NCI-H524 treated with DMSO at 0.1 percent for 48 hours (cell line): ENCODE measurements at places on chromosomes 12 and 14.

GRCh38 chr12:27261866-27262265 lies 17.8 kb downstream of the STK38L start:
- DNase-seq = no peak

- no peak for DNase-seq
These were observed 106.8 kb downstream of the ZFC3H1 start for GRCh38 chr12:71556875-71557274.

GRCh38 chr12:100189636-100190394 lies 10.8 kb upstream of the ACTR6 start:
- DNase-seq = no peak

GRCh38 chr14:50447461-50447860 lies 50.8 kb upstream of the CDKL1 start:
- DNase-seq = no peak

- DNase-seq = no peak
These were observed 216.5 kb downstream of the EGLN3 start for GRCh38 chr14:33734387-33734786.

GRCh38 chr14:58797010-58797429 lies 159.3 kb downstream of the DACT1 start:
- DNase-seq = no peak

GRCh38 chr14:92877757-92878431 lies 45.1 kb upstream of the CHGA start:
- no peak for DNase-seq

DNA sequence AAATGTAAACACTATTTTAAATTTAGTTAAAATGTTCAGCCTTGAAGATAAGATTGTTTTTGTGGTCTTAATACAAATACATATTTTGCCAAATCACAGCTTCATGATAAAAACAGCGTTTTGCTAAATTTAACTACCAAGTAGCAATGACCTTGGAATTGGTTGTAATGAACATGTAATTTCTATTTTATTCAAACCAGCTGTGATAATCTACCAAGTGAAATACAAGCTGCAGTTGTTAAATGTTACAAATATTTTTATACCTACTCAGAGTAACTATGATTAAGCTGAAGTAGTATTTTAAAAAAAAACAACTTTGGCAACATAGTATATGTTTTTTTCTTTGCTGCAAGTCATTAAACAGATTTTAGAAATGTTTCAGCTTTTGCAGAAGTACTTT lies 96.2 kb downstream of the CPSF2 start:
- no peak for DNase-seq

DNA sequence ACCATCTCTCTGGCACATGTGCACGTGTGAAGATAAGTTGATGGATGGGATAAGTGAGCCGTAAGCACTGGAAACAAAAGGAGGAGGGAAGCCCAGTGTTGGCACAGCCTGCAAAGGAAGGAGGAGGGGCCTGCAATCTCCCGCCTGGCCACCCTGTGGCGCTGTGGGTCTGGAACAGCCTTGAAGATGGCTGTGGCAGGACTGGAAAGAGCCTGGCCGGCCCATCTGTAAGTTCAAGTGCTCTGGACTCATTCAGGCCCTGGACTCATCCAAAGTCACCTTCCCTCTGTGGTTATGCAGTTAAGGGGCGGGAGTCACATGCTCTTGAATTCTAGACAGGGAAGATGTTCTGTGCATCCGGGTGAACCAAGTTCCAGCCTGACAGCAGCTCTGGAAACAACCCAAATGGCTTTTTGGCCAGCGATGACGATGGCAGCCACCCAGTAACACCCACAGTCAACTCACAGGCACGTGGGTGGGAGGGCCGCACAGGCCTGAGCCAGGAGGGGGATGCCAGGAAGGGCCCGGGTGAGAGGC lies 50.4 kb downstream of the CHGA start:
- DNase-seq = peak; percentile 39

DNA sequence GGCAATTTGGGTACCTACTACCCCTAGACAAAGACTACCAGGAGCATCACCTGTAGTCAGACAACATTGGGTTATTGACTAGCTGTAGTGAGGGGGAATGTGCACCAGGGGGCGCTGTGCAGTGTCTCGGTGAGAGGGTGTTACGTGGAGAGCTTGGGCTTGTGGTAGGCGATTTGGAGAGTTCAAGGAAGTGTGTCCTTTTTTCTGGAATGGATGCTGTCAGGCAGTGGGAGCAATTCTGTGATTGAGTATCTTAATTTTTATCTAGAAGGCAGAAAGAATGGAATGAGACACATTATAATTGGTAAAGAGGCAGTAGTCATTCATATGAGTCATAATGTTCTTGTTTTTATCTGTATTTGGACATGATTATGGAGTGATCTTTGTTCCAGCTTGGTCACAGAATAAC lies 187.7 kb downstream of the GALC start:
- DNase-seq = no peak

- DNase-seq = peak; percentile 52
These were observed 598 bp downstream of the HIF1A start for GRCh38 chr14:61695695-61696527.

DNA sequence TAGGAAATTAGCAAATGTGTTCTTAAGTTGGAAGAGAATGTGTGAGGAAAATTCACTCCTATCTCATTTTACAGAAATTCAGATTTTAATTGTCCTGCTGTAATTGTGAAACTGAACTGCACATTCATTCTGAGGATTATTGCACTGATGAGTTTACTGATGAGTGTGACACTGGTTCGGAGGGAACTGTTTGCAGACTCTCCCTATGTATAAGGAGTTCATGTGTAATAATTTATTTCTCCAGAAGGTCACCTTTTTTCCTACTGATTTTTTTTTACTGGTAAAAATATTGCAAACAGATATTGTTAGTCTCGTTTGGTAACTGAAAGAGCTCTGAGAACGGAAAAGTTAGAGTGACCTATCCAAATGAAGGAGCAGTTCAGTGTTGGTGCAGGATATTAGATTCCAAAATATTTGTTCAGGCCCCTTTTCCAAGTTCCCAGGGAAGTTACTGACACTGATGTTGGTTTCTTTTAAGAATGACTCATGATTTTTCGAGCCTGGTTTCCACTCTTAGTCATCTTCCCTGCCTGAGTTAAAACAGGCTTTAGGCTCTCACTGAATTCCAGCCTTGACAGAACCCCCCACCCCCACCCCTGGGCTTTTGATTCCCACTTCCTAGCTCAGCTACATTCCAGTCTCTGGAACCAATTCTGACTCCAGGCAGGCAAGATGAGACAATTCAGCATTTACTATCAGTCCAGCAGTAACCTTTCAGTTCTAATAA lies 18.4 kb downstream of the ANO6 start:
- DNase-seq = no peak

- DNase-seq = no peak
These were observed 13.9 kb downstream of the MFAP5 start for GRCh38 chr12:8648576-8649205.

GRCh38 chr14:52767058-52767833 lies 24.2 kb downstream of the GNPNAT1 start:
- no peak for DNase-seq

DNA sequence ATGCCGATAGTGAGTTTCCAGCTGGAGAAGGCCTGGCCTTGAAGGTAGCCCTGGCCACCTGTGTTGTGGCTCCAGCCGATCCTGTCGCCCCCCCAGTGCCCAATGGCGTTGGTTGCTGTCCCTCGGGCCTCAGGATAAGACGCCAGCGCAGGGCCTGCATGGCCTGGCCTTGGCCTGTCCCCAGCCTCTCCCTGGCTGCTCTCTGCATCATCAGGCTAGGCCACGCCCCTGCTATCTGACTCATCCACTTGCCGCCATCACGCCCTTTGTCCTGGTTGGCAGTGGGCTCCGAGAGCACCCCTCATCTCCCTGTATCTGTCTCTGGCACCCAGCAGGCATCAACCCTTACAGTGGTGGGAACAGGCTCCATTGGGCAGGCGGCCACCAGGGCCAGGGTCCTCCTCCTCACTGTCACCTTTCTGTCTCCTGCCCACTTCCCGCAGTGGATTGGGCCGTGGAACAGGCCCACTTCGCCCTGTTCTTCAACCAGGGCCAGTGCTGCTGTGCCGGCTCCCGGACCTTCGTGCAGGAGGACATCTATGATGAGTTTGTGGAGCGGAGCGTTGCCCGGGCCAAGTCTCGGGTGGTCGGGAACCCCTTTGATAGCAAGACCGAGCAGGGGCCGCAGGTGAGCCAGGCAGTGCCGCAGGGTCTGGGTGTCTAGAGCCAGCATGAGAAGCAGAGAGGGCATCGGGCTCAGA lies 25.6 kb downstream of the ALDH2 start:
- DNase-seq = no peak

- no peak for DNase-seq
These were observed 34.1 kb downstream of the TMCC3 start for GRCh38 chr12:94616203-94616729.

DNA sequence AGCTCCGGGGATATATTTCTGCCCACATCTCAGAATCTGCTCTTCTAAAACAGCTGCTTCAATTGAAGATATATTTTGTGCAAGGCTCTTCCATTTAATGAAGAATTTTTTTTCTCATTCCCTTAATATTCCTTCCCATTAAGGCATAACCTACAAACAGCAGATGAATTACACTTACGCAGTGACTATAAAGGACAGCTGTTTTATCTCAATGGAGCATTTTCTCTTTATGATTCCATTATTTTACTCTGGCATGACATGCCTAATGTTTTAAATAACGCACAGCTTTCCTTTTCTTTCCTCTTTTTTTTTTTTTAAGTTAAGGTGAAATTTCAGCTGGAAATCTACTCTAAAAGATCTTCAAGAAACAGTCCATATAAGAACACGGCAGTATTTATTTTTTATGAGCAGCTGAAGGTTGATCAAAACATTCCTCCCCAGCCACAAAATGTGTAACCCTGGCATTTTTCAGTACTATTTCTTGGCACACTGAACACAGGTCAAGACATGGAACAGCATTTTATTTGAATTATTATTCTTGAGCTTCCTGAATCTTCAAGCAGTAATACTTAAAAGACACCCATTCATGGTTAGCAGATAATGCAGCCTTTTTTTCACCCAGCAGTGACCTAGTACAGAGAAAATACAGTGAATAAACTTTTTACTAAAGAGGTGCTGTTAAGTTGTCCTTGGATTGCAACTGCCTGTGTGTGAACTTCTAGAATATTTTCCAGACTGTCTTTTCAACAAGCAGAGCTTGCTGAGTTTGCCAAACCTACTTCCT lies 118.1 kb upstream of the FOXN3 start:
- no peak for DNase-seq

DNA sequence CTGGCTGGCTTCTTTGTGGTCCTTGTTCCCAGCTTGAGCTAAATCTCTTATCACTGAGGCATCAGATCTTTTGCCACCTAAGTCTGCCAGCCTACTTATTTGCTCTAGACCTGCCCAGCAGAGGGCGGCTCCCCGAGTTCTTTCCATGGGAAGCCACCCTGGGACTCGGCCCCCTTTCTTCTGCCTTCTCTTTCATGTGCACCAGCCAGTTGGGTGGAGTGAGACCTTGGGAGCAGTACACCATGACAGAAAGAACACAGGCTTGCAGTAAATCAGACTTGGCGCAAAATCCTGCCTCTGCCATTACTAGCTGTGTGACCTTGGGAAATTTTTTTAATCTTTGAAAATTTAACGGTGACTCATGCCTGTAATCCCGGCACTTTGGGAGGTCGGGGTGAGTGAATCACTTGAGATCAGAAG lies 7.4 kb downstream of the SMAGP start:
- no peak for DNase-seq

DNA sequence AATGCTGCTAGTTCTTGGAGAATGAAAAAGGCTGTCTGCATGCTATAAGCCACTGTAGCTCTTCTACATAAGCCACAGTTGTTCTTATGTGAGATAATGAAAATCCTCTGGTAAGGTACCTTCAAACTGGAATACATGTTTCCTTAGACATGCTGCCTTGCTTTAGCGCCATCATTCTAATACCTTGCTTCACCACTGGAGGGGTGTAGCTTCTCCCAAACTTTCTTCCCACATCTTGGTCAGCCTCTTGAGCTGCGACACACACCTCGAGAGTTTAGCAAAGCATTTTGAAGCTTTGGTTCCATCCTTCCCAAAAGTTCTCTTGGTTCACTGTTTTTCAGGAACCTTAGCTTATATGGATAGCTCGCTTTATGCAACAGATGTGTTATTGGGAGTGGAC lies 69.5 kb downstream of the NKX2-1 start:
- no peak for DNase-seq

- no peak for DNase-seq
These were observed 423.5 kb upstream of the SOX5 start for GRCh38 chr12:24373004-24373403.

DNA sequence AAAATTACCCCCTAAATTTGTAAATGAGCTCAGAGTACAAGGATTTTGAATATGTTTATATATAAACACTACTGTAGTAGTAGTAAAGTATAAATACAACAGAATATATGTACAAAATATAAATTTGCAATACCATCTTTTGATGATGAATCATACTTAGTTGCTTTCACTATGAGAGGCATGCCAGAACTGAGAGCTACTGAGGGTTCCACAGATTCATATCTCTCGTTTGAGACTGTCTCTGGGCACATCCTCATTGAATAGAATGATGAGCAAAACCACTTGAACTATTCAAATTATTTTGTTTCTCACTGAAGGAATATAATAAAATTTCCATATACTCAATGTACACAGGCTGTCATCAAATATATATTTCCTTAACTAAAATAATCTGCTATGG lies 417.6 kb downstream of the NAV3 start:
- DNase-seq = no peak

- DNase-seq = no peak
These were observed 39.7 kb downstream of the CPSF6 start for GRCh38 chr12:69278814-69279782.

DNA sequence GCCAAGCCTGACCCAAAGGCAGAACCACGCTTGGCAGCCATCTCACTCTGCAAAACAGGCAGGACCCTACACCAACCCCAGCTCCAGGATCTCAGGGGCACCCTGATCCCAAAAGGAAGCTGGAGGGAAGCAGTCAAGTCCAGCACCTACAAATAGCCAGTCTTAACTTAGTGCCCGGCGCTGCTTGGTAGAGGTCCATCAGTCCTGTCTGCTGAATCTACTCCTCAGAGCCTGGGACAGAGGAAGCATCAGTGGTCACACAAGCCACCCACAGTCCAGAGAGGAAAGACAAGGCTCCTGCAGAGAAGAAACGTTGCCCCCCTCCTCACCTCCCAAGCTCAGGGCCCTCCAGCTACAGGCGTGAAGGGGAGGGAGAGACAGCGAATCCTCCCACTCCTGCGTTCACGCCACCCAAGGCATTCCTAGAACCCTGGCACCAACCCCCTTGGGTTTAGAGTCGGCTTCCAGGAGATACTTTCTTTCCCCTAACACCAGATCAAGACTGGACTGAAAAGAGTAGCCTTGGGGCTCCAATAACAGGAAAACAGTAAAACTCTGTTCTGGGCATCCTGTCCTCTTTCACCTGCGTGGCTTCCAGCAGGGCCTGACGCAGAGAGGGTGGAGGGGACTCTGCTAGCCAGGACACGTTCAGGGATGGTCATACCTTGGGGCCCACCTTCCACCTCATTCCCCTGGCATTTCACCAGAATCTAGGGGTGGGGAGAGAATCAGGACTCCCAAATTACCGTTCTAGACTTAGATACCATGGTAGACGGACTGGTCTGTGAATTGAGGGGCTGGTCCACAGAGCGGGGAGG lies 1.2 kb downstream of the PXN start:
- DNase-seq = no peak

DNA sequence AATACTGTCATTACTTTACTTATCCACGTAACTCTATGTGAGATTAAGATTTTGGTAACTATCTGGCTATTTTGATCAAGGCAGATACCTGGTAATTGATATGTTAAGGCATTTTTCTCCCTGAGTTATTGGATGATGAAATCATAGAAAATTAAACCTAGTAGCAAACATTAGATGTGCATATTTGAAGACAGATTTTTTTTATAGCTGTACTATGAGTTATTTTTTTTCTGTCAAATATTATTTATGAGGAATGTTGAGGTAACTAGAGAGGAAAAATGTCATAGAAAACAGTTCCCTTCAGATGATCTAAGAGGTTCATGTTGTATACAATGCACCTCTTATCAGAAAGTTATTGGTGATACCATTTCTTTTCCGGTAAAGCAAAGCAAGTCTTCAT lies 64.9 kb upstream of the SLC38A2 start:
- DNase-seq = no peak
